ENCODE measurements at places on chromosomes 1 and 21. TPM values are rescaled to one million over a fixed set of nuclear protein-coding genes. Genes with fewer than 3 reads are reported as not detected.

ANGPTL3 gene
- total RNA-seq: not detected

OR2M3 gene
- total RNA-seq: not detected

TCHHL1 gene
- total RNA-seq: not detected

- DNase-seq: no peak
These were observed 33.1 kb downstream of the MAN1C1 start for GRCh38 chr1:25649505-25650288.

DNA sequence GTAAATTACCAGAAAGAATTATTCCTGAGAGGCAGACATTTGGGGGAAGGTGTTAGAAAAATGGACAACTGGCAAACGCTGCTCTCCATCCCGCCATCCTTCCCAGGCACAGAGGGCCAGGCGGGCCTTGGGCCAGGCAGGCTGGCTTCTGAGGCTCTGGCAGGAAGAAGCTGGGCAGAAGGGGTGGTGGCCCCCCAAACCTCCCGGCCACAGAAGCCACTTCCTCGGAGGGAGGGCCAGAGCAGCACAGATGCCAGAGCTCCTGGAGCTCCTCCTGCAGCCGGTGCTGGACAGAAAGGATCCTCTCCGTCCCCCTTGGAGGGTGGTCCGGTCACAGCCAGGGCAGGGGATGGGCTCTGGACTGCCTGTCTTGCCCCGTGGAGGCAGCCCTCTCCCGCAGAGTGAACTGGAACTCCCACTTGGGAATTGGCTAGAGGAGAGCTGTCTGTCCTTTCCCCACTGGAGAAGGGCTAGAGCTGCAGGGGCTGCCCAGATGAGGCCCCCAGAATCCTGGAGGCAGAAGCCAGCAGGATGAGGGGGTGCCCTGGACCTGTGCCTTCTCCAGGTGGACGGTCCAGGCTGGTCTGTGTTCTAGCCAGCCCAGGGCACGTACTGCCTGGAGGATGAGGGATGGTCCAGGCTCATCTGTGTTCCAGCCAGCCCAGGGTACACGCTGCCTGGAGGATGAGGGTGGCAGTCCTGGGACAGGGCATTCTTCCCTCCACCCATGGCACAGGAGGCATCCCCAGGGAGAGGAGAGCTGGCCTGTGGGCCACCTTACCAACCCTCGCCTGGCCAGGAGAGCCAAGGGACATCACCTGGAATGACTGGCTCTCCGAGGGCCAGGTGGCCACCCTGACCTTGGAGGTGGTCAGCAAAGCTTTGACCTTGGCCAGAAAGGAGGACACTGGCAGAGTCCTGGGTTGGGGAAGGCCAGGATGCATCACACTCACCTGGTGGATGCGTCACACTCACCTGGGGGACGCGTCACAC lies 47.4 kb upstream of the ACTRT2 start:
- DNase-seq: no peak

DNA sequence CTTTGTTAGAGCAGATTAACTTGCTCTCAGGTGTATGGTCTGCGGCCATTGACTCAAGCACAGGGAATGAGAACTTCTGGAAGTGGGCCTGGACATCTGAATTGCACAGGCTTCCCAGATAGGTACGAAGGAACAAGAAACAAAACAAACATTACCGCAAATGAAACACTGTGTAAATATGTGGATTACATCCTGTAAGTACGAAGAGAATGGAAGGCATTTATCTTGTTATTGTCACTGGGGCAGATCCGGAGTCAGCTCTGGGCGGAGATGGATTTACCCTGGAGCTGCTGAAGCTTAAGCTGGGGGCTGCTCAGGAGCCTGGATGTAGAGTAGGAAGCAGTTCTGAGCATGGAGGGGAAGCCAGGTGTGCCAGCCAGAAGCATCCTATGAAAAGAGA lies 6.8 kb downstream of the HES2 start:
- DNase-seq: no peak

All from fibroblast of villous mesenchyme (primary cell).